WTC11 (cell line): ENCODE measurements at places on chromosomes 7 and 10.

- DNase-seq: no peak
These were observed 20.3 kb upstream of the TOMM7 start for GRCh38 chr7:22842973-22843372.

DNA sequence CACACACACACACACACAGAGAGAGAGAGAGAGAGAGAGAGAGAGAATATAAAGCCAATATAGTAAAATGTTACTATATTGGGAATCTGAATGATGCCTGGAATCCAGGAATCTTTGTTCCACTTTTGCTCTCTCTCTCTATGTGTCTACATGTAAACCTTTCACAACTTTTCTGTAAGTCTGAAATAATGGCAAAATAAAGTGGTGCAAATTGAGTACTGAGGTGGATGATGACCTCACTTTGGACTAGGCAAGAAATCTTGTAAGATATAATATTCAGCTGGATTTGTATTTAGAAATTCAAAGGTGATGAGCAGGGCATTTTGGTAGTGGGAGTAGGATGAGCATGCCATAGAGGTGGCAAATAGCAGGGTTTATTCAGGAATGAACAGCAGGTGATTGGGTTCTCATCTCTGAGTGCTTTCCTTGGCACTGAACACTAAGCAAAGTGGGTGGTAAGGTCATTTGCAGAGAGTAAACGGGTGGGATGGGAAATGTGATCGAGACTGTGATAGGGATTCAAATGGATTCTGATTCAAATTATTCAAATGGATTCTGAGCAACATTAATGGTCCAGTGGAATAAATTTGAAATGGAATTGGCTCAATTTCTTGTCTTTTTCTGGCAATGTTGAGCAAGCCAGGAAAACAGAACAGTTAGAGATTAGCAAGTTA is 9.7 kb upstream of the ANLN start:
- no peak for DNase-seq

- no peak for DNase-seq
These were observed 45.5 kb upstream of the PRKAR2B start for GRCh38 chr7:106999023-106999422.

DNA sequence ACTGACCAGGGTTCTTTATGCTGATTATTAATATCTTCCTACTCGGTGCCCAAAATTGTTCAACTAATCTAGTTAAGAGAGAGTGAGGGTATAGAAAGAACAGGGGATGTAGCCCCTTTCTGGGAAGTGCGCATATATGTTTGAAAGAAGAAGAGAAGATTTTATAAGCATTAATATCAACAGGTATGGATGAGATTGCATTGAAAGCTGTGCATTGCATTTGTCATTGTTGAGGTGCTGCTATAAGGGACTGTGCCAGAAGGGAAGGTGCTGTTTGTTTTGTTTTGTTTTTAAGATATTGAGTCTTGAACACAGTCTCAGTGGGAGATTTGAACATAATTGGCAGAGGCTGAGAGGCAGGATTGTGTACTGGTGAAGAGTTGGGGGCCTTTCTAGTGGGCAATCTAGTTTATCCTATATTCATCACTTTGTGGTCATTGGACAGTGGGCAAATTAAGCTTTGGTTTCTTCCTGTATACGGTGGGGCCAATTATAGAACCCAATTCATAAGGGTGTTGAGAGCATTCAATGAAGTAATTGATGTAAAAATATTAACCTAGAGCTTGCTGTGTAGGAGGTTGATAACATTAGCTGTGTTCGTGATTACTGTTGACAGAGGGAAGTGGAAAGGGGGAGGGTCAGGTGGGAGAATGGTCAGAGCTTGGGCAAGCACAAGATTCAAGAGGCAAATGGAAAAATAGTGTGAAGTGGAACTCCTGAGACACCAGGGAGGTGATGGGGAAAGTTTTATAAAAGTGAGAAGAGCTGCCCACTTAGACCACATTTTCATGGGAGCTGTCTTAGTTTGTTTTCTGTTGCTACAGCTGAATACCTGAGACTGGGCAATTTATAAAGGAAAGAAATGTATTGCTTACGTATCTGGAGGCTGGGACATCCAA is 19.9 kb upstream of the PCGF5 start:
- DNase-seq: no peak

DNA sequence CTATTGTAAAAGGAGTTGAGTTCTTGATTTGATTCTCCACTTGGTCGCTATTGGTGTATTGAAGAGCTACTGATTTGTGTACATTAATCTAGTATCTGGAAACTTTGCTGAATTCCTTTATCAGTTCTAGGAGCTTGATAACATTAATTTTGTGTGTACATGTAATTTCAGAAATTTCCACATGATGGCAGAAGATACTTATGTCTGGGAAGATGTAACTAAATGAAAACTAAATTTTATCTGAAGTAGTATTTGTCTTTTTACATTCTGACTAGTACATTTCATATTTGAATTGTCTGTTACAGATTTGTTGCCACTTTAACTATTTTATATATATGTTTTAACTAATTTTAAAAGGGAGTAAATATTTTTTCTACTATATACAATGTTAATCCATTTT is 27.6 kb downstream of the SDHAF3 start:
- no peak for DNase-seq
